Stimulated activated CD8-positive, alpha-beta memory T cell treated with anti-CD3 and anti-CD28 coated beads, Interleukin-7, amount 100 ng/mL, for 48 hours (primary cell): ENCODE measurements at places on chromosomes 2 and 18.

DNA sequence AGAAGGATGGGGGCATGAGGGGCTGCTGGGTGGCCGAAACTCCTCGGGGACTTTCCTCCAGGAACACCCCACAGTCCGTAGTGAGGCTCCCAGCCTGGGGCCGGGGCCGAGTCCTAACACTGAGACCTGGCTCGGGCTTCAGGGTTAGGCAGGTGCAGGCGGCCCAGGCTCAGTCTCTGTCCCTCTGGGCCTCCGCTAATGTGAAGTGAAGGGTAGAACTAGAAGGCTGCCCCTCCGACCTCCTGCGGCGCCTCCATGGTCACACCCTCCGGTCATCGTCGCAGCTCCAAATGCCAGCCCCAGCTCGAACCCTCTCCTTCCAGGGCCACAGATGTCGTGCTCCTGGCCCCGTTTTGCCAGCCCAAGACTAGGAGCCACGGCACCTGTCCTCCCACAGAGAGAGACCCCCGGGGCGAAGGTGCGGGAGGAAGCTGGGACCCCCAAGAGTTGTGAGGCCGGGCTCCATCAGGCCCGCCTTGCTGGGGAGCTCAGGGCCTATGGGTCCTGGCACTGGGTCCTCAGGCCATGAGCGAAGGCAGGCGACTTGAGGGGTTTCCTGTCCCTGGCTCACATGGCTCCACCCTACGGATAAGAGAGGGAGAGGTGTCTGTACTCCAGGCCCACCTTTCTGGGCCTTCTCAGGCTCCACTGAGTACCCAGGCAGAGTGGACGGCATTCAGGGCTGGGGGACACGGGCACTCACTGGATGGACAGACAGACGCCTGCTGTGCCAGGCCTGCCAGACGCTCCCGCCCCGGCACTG lies 797 bp downstream of the ANO7 start:
- DNase-seq, result no peak

DNA sequence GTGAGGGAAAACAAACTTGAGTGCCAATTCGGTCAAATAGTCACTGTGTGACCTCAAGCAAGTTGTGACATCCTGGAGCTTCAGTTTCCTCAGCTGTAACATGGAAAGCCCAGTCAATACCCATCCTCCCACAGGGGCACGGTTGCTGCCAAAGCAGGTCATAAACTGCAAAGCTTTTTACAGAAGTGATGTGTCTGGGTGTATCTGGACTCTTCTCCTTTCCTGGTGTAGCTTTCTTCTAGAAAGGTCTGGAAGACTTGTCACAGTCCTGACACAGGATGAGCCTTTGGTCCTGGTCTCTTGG lies 4.2 kb upstream of the AFF3 start:
- no peak for DNase-seq

DNA sequence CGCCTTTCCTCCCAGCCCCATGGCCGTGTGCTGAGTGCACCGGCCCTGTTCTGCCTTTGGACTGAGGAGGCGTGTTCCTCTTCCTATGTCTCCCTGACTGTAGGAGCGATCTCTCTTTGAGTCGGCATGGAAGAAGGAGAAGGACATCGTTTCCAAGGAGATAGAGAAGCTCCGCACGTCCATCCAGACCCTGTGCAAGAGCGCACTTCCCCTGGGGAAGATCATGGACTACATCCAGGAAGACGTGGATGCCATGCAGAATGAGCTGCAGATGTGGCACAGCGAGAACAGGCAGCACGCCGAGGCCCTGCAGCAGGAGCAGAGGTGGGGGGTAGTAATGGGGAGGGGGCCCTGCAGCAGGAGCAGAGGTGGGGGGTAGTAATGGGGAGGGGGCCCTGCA lies 29.4 kb upstream of the ASB1 start:
- no peak for DNase-seq

GRCh38 chr2:133768256-133768655 lies 200.0 kb upstream of the NCKAP5 start:
- no peak for DNase-seq

- no peak for DNase-seq
These were observed 764.9 kb downstream of the DSC3 start for GRCh38 chr18:30277676-30278075.

GRCh38 chr2:227379095-227379494 lies at the start of gene TM4SF20:
Gene TM4SF20 (minus strand): TSS chr2:227379306. CDS start chr2:227379268, 38 bp downstream.
- DNase-seq, result no peak

DNA sequence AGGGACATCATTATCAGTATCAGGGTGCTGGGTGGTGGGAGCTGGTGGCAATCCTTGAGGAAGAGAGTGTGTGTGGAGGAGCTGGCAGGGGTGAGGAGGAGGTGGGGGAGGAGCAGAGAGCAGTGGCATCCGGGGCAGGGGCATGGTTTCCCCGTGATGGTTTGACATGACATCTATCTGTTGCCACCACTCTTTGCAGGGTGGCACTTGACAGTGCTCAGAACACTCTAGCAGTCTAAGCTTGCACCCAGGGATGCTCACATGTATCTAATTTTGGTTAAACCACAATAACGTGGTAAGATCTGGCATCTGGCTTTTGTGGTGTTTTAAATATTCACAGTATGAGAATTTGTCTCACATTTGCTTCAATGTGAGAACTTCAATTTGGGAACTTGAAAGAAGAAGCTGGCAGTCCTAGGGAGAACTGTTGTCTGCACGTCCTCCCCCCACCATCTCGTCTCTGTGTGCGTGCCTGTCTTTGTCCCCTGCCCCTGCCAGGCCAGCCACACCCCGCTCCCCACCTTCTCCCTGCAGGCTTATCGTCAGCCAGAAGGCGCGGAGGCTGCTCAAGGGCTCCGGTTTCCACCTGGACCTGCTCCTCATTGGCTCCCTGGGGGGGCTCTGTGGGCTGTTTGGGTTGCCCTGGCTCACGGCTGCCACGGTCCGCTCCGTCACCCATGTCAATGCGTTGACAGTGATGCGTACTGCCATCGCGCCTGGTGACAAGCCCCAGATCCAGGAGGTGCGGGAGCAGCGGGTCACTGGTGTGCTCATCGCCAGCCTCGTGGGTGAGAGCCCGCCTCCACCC lies 11.7 kb downstream of the SLC4A3 start:
- DNase-seq, result no peak

GRCh38 chr2:175824243-175824642 lies 177.8 kb downstream of the LNPK start:
- no peak for DNase-seq

DNA sequence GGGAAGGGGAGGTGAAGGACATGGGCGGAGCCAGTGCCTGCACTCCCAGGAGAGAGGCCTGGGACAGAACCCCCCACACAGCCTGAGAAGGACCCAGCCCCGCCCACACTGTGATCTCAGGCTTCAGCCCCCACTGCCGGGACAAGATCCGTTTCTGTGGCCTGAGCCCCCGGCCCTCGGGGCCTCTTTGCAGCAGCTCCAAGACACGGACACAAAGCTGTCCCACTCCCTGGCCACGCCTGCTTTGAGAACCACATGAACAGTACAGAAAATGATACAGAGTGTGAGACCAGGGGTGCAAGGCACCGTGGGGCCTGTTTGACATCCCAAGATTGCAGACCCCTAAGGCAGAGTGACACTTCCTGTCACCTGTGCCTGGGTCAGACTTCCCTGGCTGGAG lies 74.5 kb downstream of the TWIST2 start:
- DNase-seq, result no peak

DNA sequence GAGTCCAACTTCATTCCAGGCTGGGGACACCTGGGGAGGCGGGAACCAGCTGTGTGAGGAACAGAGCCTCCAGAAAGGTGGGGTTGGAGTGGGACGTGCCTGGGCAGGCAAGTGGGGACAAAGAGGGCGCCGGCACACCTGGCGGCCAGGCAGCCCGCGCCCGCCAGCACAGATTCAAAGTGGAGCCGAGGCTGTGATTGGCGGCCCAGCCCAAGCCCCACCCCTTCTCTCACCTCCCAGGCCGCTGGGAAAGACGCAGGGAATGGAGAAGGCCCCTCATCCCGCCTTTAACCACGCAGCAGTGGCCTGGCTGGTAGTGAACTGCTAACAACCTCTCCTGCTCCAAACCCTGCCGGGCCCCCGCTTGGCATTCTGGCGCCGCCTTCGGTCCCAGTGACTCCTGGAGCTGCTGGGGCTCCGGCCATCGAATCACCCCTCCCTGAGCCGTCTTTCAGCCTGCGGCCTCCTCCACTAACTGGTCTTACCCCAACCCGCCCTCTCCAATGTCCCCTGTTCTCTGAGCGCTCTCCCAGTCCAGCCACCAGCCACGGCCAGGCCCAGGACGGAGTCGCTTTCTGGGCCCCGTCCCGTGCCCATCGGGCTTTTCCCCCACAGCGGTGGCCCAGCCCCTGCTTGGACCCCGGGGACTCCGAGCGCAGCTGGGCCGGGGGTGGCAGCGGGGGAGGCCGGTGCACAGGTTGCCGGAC lies 27.9 kb upstream of the PTMA start:
- no peak for DNase-seq

DNA sequence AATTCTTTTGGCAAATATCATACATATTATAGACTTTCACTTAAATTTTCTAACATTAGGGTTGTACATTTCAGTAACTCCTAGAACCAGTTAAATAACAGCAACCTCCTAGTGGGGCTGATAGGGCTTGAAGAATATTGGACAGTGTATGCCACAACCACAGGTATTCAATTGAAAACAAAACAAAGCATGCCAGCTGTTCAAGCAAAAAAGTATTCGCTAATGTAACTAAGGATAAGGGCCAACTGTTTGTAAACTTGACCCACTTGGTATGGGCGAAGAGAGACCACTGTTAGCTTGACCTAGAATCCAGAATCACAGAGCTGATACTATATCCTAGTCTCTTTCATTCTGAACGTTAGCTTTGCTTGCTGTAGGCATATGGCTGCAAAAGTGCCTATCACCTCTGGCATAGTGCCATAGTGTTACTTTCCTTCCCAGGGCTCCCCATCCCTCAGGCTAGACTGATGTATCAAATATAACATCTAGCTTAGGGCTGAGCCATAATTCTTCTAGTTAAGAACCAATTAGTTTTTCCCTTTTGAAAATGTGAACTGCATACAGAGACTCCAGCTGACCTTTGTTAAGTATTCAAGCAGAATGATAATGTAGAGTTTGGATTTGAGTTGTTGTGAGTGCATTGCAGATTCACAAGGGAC lies 458.8 kb upstream of the NRXN1 start:
- no peak for DNase-seq

DNA sequence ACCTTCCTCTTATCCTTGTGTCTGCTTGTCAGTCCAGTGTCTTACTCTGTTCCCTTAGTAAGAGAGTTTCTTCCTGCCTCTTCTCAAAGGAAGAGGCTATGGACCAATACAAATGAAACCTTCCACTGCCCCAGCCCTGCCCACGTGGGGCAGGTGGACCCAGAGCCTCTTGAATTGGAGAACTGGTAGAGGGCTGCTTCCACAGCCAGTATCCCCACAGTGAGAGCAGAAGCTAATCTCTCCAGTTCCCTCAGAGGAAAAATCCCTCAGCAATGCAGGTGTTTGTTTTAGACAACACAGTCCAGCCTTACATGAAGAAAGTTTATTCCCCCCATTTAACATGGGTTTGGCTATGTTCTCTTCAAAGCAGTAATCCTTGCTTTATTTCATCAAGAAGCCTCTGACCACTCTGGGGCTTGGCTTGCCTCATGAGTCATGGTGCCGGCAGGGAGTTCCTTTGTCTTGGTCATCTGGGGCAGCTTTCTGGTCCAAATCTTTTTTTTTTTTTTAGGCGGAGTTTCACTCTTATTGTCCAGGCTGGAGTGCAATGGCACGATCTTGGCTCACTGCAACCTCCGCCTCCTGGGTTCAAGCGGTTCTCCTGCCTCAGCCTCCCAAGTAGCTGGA lies 6.5 kb upstream of the CYBRD1 start:
- no peak for DNase-seq

GRCh38 chr18:5309888-5310470 lies 14.5 kb upstream of the ZBTB14 start:
- DNase-seq, result no peak

GRCh38 chr2:191411472-191411871 lies 166.3 kb downstream of the MYO1B start:
- no peak for DNase-seq

DNA sequence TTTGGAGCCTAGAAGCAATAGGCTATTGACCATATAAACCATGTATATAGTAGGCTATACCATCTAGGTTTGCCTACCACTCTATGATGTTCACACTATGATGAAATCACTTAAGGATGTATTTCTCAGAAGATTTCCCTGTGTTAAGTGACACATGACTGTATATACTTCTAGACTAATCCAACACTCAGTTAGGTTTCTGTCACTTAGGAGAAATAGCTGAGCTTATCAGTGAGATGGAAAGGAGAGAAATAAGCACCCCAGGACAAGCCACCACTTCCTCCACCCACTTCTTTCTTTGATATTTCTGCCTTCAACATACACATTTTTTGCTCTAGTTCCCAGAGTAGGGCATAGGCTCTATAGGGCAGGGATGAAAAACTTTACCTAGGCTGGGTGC lies 7.8 kb downstream of the PECR start:
- no peak for DNase-seq

- DNase-seq, result no peak
These were observed 644 bp downstream of the ABCG5 start for GRCh38 chr2:43837831-43838559.

GRCh38 chr2:56335101-56335500 lies 151.3 kb downstream of the CCDC85A start:
- no peak for DNase-seq

DNA sequence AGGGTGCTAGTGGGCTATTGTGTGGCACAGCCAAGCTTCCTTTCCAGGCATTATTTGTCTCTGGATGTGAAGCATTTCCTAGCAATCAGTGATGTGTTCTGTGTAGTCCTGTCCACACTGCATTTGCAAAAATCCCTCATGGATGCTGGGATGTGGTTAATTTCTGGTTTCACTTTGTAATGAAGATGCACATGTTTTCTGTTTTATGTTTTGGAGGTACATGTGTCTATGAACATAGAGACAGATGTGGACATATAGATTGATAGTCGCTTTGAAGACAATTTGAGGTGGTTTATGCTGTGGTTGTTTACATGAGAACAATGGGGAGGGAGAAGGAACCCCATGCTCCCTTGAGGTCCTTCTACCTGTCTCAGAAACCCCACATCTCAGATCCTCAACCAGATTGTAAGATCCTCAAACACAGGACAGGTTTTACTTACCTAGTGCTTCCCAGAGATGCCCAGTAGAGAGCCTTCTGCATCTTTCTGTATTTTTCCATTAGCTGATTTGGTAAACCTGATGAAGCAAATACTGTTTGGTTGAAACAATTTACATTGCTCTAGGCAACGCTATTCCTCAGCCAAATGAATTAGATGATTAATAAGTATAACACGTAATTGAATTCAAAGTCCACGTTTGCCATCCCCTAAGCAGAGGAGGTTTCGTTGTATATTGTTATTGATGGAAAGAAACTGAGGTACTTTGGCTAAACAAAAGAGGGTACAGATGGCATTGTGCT lies 204.4 kb downstream of the SPP2 start:
- DNase-seq, result no peak

DNA sequence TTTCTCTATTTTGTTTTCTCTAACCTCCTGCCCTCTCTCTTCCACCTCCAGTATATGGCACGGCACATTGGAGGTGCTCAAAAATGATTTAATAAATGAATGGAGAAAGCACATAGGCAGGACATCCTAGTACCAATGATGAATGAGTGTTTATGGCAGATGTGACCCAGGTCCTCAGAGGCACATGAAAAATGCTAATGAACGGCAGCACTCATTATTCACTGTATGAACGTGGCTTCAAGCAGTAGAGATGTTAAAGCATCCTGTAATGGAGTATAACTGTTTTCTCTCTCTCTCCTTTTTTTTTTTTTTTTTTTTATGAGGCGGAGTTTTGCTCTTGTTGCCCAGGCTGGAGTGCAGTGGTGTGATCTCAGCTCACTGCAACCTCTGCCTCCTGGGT lies 72.4 kb downstream of the MBP start:
- DNase-seq, result no peak
